CD4-positive, alpha-beta T cell treated with Interleukin-4 for 4 hours (primary cell): ENCODE measurements at places on chromosomes 4 and X.

DNA sequence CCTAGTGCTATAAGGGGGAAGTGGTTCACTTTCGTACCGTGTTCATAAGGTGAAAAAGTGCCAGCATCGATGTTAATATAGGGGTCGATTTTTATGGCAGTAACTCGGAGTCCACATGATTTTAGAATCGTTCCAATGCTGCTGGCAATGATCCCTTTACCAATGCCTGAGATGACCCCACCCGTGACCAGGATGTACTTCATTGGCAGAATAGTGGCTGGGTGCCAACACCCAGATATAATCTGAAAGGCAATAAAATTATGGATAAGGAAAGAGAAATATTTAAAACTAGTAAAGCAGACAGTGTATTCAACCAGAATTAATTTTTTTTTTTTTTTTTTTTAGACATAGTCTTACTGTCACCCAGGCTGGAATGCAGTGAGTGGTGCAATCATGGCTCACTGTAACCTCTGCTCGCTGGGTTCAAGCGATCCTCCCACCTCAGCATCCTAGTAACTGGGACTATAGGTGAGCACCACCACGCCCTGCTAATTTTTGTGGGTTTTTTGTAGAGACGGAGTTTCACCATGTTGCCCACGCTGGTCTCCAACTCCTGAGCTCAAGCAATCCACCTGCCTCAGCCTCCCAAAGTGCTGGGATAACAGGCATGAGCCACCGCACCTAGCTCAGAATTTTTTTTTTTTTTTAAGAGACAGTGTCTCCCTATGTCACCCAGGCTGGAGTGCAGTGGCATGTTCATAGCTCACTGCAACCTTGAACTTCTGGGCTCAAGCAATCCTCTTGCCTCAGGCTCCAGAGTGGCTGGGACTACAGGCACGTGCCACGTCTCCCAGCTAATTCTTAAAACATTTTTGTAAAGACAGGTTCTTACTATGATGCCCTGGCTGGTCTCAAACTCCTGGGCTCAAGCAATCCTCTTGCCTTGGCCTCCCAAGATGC is 9.5 kb downstream of the CTPS2 start:
- no peak for DNase-seq

- DNase-seq = no peak
Observed at GRCh38 chr4:97394653-97395052, 748.6 kb downstream of the STPG2 start.

DNA sequence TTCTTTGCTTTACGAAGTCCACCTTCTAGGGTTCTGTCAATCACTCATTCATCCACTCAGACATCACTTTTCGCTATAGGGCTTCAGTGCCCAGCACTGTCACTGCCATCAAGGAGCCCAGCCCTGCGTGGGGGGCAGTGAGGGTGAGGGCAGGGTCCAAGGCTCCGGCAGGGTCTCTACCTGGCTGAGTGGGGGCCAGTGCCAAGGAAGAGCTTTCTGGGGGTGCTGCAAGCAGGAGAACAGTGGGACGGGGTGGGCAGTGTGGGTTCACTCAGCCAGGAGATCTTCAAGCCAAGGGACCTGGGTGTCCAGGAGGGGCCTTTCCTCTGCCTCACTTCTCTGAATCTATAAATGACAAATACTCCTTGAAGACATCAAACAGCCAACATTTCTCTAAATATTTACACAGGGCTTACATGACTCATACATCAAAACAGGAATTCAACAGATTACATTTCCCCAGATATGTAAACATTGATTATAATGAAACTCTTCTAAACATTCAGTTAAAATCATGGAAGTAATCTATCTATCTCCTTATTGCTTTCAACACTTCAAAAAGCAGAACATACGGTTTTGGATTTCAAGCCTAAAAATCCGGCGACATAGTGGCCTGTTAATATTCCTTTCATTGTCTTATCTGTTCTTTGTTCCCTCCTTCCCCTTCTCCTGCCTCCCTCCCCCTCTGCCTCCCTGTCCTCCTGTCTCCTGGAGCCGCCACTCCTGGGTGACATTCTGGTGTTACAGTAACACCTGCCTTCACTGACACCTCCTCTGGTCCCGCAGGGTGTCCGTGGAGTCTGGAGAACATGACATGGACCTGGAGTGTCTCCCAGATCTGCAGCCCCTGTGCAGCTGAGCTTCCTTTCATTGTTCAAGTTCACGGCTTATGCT is 94.4 kb upstream of the ADRA2C start:
- DNase-seq = no peak

GRCh38 chr4:41394481-41394894 is 137.8 kb downstream of the UCHL1 start:
- DNase-seq = no peak
